ENCODE measurements at places on chromosomes 12 and 14.

GRCh38 chr12:129840145-129840884, 63.5 kb downstream of the TMEM132D start:
- DNase-seq = no peak

GRCh38 chr12:20274008-20274407, 94.3 kb upstream of the PDE3A start:
- DNase-seq = no peak

DNA sequence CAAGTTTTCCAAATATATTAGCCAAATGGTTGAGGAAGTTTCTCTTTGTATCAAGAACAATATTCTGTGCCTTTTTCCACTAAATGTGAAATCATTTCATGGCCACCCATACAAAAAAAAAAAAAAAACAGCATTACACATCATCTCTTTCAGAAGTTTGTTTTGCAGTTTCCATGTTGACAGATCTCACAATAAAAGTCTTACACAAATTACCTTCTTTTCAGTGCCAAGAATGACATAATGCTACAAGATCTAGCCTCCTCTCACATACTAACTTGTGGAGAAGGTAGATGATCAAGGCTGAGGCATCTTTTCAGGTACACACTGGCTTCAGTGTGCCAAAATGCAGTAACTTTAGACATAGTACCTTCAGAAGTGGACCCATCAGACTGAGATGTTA, 35.3 kb downstream of the PRKD1 start:
- DNase-seq = no peak

GRCh38 chr14:98903371-98903770, 368.6 kb downstream of the BCL11B start:
- no peak for DNase-seq

- no peak for DNase-seq
Measured at GRCh38 chr12:113645183-113645582, 173.5 kb upstream of the LHX5 start.

Data from activated effector memory CD4-positive, alpha-beta T cell treated with anti-CD3 and anti-CD28 coated beads, Interleukin-2, amount 50 U/mL, for 16 hours (primary cell).